H1 (cell line): ENCODE measurements at places on chromosomes 3 and 15.
A peak's percentile ranks its signal among the peaks of the same experiment; 100 is the strongest.

DNA sequence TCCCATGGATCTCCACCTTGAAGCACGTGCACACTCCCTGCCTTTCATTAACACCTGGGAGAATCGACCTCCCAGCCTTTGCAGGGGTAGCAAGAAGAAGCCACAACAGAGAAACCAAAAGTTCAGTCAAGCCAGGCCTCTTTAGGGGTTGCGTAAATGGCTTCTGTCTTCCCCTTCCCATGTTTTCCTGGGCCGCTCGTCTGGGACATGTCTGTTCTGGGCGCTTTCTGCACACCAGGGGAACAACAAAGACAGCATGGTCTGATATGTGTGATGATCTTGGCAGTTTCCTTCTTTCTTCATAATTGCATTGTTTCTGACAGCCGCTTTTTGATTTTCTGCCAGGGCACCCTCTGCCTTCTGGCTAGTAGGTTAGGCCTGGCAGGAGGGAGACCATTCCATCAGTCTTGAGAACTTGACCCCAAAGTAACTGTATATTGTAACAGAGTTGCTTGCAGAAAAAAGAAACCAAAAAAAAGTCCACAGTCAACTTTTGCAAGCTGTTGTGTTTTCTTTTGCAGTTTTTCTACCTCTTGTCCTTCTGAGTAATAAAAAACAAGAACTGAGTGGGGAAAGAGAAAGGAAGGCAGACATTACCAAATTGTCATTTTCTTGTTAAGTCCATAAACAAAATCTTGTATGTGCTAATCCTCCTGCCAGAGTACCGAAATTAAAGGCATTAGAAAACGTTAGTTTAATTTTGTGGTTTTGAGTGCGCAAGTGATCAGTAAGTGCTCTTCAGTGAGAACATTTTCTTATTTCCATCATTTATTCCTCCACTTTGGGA is 56.0 kb upstream of the FURIN start:
- DNase-seq, result no peak

- no peak for DNase-seq
These were observed 571 bp downstream of the ACAD9 start for GRCh38 chr3:128879991-128880390.

GRCh38 chr3:64251019-64251418 is 25.8 kb upstream of the PRICKLE2 start:
- no peak for DNase-seq

DNA sequence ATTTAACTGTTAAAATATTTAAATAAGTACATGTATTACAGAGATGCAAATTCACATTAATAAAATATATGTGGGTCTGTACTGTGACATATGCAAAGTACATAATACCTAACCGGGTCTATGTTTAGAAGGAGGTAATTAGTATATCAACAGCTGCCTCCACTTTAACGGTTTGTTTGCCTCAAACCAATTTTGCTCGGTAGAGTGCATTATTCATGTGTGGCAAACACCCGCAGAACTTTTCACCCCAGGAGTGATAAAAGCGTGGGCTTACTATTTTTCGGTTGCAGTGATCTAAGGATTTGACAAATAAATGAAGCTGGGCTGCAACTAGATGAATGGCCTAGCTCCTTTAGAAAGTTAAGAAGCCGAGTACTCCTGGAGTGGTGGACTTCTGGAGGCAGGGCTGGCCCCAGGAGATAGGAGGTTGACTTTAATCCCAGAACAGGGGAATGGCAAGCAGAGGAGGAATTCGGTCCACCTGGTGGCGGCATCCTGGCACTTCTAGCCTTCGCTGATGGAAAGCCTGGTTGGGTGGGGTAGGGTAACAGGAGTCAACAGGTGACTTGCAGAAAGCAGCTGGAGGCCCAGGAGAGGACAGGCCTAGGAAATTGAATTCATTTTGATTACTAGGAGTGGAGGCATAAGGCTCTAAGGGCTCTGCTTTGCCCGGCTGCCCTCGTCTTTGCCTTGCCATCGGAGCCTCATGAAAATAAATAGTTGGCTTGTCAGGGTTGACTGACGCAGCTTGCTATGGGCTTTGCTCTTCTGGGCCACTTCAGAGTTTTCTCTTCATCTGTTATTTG is 2.4 kb downstream of the SLCO3A1 start:
- peak; percentile 61 for DNase-seq

DNA sequence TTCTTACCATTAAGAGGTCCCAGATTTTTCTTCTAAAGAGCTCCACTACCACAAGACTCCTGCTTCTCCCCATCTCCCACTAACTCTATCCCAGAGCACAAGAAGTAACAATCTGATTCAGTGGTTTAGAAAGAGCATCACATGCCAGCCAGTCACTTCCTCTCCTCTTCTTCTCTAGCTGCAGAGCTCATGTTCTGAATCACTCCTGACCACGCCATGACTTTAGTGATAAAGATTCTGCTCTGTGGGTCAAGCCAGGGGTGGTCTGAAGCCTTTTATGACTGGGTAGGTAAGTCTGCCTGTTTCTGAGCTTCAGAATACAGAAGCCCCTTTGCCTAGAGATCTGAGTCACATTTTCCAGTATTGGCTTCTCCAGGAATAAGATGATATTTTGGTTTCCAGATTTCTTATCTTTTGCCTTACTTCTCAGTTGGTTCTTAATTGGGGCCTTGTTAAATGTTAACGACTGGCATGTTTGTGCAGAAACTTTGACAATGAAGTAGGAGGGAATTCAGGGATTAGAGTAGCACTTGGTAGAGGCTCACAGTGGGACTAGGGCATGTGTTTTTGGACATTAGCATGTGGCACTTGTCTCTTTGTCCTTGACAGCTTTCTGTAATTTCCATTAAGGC is 27.6 kb upstream of the ADAMTSL3 start:
- DNase-seq, result no peak

GRCh38 chr15:73928971-73929627 is 2.8 kb downstream of the LOXL1 start:
- DNase-seq, result no peak

DNA sequence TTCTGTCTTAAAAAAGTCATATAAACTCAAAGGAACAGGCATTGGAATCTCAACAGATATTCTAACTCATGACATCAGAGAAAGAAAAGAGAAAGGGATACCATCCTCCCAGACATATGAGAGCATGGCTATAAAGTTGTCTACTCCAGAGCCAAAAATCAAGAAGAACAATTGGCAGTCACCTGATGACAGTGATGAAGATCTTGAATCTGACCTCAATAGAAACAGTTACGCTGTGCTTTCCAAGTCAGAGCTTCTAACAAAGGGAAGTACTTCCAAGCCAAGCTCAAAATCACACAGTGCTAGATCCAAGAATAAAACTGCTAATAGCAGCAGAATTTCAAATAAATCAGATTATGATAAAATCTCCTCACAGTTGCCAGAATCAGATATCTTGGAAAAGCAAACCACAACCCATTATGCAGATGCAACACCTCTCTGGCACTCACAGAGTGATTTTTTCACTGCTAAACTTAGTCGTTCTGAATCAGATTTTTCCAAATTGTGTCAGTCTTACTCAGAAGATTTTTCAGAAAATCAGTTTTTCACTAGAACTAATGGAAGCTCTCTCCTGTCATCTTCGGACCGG is 35.9 kb downstream of the UNC13C start:
- DNase-seq, result no peak
